GM12878 (cell line): ENCODE measurements at places on chromosomes 6 and 20. TPM values are rescaled to one million over a fixed set of nuclear protein-coding genes. Genes with fewer than 3 reads are reported as not detected.

The TRIM15 gene
- polyA plus RNA-seq: not detected in 2 replicates

GRCh38 chr6:108337721-108338120 is 42.9 kb downstream of the AFG1L start:
- H3K27me3 ChIP-seq: no peaks in the 10 kb centered on the region
- no peak overlapping the region for H3K27ac ChIP-seq
- H3K4me1 ChIP-seq: peaks cover 13% of the 10 kb centered on the region
- no peak overlapping the region for H3K4me3 ChIP-seq
- DNase-seq: no peak
- H3K36me3 ChIP-seq: no peaks in the 10 kb centered on the region

DNA sequence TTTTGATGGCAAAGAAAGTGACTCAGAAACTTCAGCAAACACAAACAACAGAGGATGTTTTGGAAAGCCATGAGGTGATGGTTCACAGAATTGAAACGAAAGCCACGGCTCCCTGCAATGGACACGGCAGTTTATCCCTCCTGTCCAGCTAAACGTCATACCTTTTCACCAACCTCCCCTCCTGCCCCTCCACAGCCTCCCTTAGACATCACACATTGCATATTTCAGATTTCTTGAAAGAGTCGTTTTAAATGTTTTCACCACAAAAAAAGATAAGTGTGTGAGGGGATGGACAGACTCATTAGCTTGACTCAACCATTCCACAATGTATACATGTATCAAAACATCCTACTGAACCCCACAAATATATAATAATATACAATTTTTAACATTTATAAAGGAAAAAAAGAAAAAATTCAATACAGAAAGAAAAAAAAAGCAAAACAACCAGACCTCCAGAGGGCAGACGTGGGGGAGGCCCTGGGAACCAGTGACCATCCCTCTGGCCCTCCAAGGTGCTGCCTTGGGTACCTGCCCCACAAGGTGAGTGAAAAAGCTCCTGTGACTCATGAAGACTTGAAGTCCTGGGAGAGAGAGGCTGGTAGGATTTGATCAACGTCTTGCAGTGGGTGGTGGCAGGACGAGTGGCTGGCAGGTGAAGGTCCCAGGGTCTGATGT is 117.2 kb upstream of the THBS2 start:
- no peaks in the 10 kb centered on the region for H3K4me1 ChIP-seq
- no peaks in the 10 kb centered on the region for H3K27me3 ChIP-seq
- H3K36me3 ChIP-seq: no peaks in the 10 kb centered on the region
- H3K27ac ChIP-seq: no peak overlapping the region

DNA sequence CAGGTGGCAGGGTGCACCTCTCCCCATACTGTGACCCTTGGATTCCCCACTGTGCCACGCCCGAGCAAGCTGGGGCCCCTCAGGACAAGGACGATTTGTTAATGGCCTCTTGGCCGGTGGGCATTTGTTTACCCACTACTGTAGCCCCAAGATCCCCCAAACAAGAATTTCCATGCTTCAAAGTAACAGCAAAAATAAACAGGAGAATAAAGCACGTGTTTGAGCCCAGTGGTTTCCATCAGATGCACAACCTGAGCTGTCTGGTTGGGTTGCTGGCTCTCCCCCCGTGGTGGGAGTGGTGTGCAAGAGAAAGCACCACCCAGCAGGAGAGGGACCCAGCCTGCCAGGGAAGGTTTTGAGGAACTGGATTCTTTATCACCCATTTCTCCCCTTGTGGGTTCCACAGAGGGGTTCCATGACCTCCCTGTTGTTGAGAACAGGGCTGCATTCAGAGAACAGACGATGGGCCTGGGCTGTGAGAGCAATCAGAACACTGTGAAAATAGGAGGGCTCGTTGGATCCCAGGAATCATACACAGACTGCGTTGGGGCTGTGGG is 4.8 kb downstream of the CD93 start:
- H3K27me3 ChIP-seq: peaks cover 3% of the 10 kb centered on the region; the same call in 1 of the 2 replicates
- H3K4me1 ChIP-seq: peaks cover 6% of the 10 kb centered on the region
- no peak overlapping the region for H3K27ac ChIP-seq
- no peak overlapping the region for H3K4me3 ChIP-seq

GRCh38 chr6:88842320-88842719 is 121.1 kb downstream of the RNGTT start:
- H3K27me3 ChIP-seq: no peaks in the 10 kb centered on the region
- no peak for DNase-seq
- H3K36me3 ChIP-seq: peaks cover 10% of the 10 kb centered on the region

The RCAN2 gene
- 0.06 TPM in 1 of 2 replicates, not detected in the other for polyA plus RNA-seq

GRCh38 chr20:17602493-17602892 is 32.6 kb downstream of the DSTN start:
- H3K4me3 ChIP-seq: no peak overlapping the region
- no peaks in the 10 kb centered on the region for H3K36me3 ChIP-seq
- no peaks in the 10 kb centered on the region for H3K27me3 ChIP-seq
- no peak overlapping the region for H3K27ac ChIP-seq
- DNase-seq: no peak

The ESR1 gene
- 0.42 TPM in 1 of 2 replicates, not detected in the other for polyA plus RNA-seq

GRCh38 chr20:53737396-53738038 is 143.9 kb upstream of the ZNF217 start:
- no peaks in the 10 kb centered on the region for H3K36me3 ChIP-seq
- peak overlapping the region; percentile 86 for H3K27ac ChIP-seq
- DNase-seq: no peak
- H3K4me3 ChIP-seq: peak overlapping the region; percentile 69
- no peaks in the 10 kb centered on the region for H3K27me3 ChIP-seq
- peaks cover 56% of the 10 kb centered on the region for H3K4me1 ChIP-seq

- H3K27me3 ChIP-seq: no peaks in the 10 kb centered on the region
- no peak overlapping the region for H3K4me3 ChIP-seq
- DNase-seq: no peak
- peaks cover 13% of the 10 kb centered on the region; the same call in 1 of the 2 replicates for H3K4me1 ChIP-seq
These were observed 69.7 kb upstream of the ADTRP start for GRCh38 chr6:11848346-11848651.

DNA sequence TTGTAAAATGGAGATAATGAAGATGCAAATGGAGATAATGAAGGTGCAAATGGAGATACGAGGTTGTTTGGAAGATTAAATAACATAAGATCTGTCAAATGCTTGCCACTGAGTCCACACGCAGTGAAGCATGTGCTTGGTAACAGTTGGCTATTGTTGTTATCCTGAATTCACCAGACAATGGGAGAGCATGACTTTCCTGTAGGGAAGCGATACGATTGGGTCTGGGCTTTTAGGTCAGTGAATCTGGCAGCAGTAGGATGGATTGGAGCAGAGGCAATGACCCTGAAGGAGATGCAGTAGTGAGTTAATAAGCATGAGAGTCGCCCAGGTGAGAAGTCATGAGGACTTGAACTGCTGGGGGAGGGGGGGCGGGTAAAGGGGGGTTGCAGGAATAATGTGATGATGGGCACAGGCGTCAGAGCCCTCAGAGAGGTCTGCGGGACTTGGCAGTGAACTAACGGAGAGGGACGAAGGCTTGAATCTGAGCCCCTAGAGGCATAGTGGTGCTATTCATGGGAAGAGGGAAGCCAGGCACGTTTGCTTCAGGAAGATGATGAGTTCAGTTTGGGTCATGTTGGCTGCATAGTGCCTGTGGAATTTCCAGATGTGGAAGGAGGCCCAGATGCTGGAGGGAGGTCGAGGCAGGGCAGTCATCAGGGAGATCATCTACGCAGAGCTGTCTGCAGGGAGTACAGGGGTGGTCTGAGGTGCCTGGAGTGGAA is 55.4 kb downstream of the ZDHHC14 start:
- no peak overlapping the region for H3K27ac ChIP-seq
- H3K4me3 ChIP-seq: no peak overlapping the region
- no peaks in the 10 kb centered on the region for H3K27me3 ChIP-seq
- no peaks in the 10 kb centered on the region for H3K36me3 ChIP-seq
- DNase-seq: no peak

The OR2H2 gene
- not detected in 2 replicates for polyA plus RNA-seq

GRCh38 chr6:24064106-24064505 is 61.9 kb upstream of the NRSN1 start:
- no peak overlapping the region for H3K27ac ChIP-seq
- no peak overlapping the region for H3K4me3 ChIP-seq
- no peaks in the 10 kb centered on the region for H3K36me3 ChIP-seq
- H3K4me1 ChIP-seq: peaks cover 5% of the 10 kb centered on the region; the same call in 1 of the 2 replicates
- no peaks in the 10 kb centered on the region for H3K27me3 ChIP-seq

DNA sequence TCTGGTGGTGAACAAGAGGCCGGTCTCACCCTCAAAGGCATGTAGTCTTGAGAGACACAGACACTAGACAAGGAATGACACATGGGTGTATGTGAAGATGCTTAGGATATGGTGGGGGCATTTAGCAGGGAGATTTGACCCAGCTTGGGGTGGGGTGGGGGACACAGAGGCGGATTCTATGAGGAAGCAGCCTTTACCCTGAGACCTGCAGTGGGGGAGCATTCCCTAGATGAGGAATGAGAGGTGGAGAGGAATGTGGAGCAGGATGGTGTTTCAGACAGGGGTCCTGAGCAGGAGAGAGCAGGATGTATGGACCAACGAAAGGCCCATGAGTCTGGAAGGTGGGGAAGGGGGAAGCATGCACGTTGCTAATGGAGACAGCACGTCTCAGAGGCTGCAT is 57.8 kb downstream of the PHACTR3 start:
- H3K4me1 ChIP-seq: no peaks in the 10 kb centered on the region
- no peaks in the 10 kb centered on the region for H3K27me3 ChIP-seq
- H3K4me3 ChIP-seq: no peak overlapping the region
- no peak for DNase-seq

The CST4 gene
- not detected in 2 replicates for polyA plus RNA-seq

DNA sequence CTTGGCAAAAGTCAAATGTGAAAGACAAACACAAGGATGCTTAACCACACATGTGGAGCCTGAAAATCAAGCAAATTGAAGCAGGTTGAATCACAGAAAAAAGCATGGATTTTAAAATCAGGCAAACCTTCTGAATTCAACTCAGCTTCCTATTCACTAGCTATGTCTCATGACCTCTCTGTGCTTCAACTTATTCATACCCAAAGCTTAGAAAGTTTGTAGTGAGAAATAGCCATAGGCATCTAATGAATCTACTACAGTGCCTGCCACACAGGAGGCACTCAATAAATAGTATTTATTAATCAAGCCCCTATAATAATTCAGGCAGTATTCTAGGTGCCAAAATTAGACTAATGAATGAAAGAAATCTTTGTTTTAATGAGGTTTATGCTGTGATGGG is 112.2 kb upstream of the TNFAIP3 start:
- H3K27me3 ChIP-seq: no peaks in the 10 kb centered on the region
- no peak overlapping the region for H3K4me3 ChIP-seq
- H3K36me3 ChIP-seq: no peaks in the 10 kb centered on the region
